Hippocampal formation (tissue), 2 donors: ENCODE measurements at places on chromosomes 12 and 14.
A peak's percentile ranks its signal among the peaks of the same experiment; 100 is the strongest.

DNA sequence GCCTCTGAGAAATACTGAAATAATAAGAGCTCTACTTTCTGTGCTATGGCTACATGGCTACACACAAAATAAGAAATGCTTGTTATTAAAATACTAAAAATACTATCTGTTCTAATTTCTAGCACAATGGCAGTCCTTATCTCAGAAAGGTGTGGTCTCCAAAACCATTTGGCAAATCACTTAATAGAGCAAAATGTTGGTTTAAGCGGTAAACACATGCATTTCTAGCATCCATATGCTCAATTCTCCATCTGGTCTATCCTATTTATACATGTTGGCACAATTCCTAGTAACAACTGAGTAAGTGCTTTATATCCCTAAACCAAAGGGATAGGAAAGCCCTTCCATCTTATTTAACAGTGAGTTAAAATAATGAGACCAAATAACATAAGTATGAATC, 107.0 kb downstream of the PAPLN start:
- peak; percentile 12 for DNase-seq

GRCh38 chr14:90560558-90560957, 163.7 kb downstream of the CALM1 start:
- DNase-seq = no peak

DNA sequence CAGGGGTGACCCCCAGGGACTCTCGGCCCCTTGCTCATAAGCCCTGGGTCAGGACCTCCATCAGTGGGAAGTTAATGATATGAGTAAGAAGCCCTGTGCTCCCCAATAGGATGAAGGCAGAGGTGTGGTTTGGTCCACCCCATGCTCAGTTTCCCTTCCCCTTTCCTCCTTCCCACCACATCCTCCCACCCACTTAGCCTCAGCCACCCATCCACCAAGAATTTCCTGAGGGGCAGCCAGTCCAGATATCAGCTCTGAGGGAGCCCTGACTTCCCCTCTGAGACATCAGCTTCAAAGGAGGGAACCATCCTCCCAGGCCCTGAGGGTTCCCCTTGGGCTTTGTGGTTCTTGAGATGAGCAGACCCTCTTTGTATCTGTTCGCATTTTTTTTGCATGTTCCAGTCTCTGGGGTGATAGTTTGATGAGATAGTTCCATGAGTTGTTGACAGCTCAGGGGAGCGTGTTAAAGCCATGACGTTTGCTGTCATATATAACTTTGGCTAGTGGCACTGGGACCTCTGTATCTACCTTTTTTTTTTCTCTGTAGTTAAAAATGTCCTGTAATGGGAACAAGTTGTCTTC, 71.2 kb downstream of the LGMN start:
- no peak for DNase-seq

DNA sequence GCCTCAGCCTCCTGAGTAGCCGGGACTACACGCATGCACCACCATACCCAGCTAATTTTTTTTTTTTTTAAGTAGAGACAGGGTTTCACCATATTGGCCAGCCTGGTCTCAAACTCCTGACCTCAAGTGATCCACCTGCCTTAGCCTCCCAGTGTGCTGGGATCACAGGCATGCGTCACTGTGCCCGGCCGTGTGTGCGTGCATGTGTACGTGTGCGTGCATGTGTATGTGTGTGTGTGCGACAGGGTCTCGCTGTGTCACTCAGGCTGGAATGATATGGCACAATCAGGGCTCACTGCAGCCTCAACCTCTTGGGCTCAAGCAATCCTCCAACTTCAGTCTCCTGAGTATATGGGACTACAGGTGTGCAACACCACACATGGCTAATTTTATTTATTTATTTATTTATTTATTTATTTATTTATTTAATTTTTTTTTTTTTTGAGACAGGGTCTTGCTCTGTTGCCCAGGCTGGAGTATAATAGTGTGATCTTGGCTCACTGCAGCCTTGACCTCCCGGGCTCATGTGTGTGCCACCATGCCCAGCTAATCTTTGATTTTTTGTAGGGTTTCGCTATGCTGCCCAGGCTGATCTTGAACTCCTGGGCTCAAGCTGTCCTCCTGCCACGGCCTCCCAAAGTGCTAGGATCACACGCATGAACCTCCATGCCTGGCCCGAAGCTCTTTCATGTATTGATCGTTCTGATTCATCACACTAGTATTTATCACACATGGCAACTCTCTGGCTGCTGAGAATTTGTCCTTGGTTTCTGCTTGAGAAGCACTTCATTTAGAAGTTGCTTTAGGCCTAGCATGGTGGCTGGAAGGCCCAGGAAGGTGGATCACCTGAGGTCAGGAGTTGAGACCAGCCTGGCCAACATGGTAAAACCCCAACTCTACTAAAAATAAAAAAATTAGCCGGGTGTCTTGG, 35.9 kb upstream of the CLIP1 start:
- DNase-seq = no peak
